DMS79 (cell line): ENCODE measurements at places on chromosomes 3 and 15.

DNA sequence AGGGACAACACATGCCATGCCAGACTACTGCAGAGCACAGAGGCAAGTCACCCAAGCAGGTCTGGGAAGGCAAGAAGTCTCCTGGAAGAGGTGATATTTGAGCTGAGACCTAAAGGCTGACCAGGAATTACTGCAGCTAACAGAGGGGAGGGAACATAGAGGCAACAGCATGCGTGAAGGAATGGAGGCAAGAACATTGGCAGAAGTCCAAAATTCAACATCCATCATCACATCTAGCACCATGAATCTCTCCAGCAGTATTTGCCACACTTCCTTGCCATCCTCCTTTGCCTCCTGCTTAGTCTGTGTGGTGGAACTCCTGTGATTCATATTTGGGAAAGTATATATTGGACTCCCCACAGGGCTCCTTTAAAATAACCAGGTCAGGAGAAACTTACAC, 870 bp upstream of the TSEN2 start:
- no peak for DNase-seq

DNA sequence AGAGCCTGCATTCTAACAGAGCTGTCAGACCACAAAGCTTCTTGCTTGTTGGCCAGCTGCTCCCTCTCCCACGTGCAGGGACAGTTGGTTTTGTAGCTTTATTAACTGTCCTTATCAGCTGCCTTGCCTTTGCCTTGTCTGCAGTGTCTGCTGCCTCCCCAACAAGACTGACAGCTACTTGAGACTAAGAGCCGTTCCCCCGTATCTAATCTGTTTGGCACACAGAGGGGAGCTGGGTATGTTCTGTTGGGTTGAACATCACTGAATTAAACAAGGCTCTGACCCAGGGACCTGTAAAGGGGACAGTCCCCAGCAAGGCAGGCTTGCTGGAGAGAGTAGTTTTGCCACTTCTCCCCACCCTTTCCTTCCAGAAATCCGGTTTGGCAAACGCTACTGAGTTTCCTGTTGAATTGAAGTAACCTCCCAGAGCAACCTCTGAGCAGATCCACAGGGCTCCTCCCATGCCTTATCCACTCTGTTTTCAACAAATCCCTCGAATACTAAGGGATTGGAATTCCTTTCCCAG, 116.1 kb downstream of the ANP32A start:
- DNase-seq: no peak

GRCh38 chr3:190886945-190887344, 24.5 kb upstream of the GMNC start:
- DNase-seq: no peak

DNA sequence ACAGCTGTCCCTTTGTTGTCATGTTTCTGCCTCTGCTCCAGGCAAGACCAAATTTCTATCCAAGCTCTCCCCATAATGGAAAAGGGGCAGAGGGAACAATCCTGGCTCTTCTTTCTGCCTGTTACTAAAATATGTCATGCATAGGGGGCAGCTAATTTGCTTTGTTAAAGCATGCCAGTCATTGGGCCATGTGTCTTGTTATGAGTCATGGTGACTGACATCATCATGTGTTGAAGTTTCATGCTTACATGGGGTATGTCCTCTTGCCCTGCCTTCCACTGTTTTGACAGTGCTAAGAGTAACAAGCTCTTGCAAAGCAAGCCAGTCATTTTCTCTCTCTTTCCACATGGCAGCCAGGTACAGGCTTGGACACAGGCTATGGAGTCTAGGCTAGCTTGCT, 268.9 kb downstream of the GABRB3 start:
- DNase-seq: no peak

- DNase-seq: no peak
These were observed 28.3 kb downstream of the RSL24D1 start for GRCh38 chr15:55168350-55168974.

GRCh38 chr3:102885289-102885688, 450.5 kb downstream of the ZPLD1 start:
- no peak for DNase-seq

DNA sequence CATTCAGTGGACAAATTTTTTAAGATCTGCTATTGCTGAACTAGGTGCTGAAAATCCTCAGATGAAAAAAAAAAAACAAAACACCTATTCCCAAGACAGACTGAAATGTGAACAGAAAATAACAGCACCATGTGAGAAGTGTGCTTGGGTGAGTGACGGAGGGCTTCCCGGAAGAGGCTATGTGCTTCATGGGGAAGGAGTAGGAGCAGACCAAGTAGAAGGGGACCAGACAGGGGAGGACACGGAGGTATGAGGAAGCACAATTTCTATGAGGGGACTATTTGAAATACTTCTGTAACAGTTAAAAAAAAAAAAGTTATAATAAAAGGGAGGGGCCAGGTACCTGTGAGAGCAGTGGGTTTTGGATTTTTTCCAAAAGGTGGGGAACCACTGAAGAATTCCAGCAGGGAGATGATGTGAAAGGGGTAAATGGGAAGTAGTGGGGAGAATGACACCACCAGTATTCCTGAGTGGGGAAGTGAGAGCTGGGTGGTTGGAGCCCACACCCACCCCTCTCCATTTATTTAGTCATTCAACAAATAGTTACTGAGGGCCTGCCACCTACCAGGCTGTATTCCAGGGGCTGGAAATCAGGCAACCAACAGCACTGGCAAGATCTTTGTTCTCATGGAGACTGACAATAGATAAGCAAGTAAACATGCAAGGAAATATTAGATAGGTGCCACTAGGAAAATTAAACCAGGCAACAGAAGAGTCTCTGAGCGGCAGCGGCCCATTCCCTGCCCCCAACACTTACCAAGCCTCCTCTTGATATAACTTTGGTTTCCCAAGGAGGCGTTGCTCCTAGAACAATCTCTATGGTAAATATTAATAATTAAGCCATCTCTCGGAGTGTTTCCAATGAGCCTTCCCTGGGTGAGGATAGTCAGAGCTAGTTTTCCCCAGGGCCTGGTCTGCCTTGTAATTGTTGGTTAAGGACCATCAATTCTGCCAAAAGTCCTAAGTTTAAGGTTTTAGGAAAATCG, 3.8 kb upstream of the USP3 start:
- DNase-seq: no peak

DNA sequence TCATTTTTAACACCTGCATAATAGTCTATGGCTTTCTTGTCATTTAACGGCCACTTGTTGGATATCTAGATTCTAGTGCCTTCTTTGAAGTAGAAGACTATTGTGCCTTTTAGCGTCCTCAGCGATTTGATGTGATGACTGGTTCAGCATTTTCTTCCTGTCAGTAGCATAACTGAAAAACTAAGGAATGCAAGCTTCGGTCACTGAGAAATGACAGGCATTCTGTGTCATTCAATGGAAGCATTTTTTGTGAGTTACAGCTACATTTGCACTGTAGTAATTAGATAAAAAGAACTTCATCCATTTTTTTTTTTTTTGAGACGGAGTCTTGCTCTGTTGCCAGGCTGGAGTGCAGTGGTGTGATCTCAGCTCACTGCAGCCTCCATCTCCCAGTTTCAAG, 10.3 kb downstream of the NEK11 start:
- no peak for DNase-seq

DNA sequence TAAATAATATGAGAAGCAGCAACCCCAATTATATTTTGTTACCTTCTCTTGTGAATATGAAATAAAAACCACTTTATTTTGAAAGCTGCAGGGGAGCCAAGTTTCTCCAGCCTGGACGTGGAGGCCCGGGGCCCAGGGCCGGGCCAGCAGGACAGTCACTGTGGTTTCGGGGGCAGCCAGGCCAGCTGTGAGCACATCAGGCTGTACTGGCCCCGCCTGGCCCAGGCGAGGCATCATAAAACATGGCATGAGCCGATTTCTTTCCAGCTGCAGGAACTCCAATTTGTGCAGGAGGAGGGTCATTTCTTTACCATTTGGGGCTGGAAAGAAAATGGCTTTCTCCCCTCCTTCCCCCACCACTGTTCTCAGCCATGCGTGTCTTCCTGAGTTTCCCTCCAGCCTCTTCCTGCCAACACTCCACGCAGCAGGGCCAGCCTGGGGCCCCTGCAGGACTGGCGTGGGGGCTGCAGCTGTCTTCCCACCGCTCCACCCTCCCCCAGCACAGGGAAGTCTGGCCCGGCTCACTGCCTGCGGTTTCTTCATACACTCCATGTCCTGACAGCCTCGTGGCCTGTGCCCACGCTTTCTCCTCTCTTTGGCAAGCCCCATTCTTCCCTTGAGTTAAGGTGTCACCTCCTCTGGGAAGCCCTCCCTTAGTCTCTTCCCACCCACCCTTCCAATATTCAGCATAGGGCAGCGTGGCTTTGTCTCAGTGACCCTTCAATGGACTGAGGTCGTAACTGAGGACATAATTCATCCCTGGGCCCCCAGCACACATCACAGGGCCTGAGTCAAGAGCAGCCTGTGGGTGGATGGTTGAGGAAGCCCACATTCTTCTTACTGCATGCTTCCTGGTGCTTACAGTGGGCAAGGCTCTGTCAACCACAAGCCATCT, 135.8 kb downstream of the CHSY1 start:
- DNase-seq: no peak

DNA sequence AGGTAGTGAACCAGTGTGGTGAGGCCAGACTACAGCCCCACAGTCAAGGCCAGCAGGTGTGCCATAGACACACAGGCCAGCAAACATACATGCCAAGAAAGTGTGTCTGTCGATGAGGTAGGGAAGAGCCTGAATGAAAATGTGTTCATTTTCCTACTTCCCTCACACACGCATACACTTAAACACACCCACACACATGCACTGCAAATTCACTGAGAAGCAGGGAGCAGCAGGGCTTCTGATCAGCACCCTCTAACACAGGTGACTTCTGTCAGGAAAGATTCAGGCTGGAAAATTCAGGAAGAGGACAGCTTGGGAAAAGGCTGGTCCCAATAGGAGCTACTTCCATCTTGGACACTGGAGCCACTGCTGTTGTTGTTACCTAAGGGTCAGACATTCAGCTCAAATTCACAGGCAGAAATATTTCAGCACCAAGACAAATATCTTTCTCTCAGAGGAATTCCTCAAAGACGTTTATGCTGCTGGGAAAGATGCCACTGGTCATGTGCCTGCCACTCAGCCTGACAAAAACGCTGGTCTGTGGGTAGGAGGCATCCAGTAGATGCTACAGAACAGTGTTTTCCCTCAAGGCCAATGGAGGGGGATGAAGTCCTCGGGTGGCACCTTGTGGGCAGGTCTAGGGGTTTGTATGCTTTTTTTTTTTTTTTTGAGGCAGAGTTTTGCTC, 40.9 kb upstream of the LARS2 start:
- DNase-seq: no peak

GRCh38 chr15:90901175-90902039, 1.7 kb upstream of the MAN2A2 start:
- DNase-seq: no peak

DNA sequence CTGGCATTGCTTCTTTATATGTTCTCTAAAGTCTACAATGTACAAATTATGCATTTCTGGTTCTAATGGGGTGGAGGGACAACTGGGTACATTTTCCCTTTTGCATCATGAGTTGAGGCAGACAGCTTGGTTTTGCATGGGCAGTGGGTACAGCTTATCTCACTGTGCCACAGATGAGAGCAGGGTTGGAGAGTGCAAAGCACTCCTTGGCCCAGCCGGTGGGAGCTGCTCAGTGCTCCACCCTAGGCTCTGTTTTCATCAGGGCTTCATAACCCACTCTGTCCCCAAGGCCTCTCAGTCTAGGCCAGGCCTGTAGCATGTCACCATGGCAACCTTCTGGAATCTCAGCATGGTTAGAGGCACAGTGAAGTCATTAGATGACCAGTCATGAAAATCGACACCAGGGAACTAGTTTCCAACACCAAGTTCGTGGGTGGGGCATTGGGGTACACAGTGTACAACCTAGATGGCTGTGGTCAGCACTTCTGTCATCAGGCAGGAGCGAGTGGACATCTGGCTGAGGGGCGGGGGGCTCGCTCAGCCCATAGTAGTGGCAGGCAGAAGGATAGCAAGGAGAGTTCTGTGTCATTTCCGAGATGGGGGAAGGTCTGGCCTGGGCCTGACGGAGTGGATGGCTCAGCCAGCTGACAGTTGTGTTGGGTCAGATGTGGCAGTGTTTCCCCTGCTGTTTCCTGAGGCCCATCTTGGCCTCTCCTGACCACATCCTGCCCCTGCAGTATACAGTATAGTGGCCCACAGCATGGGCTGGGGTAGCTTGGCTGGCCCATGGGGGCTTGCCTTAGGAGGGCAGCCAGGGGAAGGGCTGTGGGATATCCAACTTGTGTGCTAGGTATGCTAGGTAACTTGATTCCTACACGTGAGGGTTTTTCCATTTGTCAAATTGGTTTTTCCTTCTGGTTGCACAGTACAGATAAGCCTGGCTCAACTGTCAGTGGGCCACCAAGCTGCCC, 75.7 kb upstream of the PRR23C start:
- no peak for DNase-seq

DNA sequence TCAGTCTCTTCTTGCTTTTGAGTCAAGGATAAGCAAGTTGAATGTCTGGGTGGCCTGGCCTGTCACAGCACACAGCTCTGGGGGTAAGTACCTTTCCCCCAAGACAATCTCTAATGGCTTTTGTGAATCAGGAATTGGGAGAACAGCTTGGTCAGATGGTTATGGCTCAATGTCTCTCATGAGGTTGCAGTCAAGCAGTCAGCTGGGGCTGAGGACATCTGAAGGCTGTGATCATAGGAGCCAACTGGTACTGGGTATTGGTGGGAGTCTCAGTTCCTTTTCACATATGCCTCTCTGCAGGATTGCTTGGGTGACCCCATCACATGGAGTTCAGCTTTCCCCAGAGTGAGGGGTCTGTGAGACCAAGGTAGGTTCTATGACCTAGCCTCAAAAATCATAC, 33.0 kb upstream of the TMEM158 start:
- DNase-seq: no peak
